ENCODE measurements at places on chromosomes 1 and 21.

- DNase-seq = no peak
Observed at GRCh38 chr1:220076861-220077762, 12.5 kb downstream of the BPNT1 start.

GRCh38 chr1:75952016-75952415, 19.8 kb upstream of the ASB17 start:
- DNase-seq = no peak

DNA sequence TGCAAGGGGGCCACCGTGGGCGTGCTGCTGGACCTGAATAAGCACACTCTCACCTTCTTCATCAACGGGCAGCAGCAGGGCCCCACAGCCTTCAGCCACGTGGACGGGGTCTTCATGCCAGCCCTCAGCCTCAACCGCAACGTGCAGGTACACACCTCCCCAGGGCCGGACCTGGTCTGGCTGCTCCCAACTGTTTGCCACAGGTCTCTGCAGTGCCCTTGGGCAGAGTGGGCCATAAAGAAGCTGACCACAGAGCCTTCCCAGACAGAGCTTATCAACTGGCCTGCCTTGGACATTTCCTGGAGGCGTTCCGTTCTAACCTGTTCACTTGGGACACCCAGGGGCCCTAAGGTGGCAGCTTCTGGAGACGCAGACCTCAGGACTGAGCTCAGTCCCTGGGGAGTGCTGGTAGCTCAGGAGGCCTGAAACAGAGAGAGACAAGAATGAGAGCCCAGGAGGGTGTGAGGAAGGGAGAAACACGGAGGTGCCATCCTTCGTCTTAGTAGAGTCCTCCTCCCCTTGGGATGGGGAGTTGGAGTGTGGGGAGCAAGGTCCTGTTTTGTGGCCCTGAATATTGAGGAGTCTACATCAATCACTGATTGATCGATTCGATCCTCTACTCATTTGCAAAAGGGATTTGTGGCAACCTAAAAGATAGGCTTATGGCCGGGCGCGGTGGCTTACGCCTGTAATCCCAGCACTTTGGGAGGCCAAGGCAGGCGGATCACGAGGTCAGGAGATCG, 27.0 kb upstream of the GNPAT start:
- no peak for DNase-seq

GRCh38 chr21:43331962-43332828, 94.7 kb downstream of the SIK1 start:
- no peak for DNase-seq

GRCh38 chr1:67695963-67696362, 11.0 kb downstream of the GADD45A start:
- DNase-seq = no peak

DNA sequence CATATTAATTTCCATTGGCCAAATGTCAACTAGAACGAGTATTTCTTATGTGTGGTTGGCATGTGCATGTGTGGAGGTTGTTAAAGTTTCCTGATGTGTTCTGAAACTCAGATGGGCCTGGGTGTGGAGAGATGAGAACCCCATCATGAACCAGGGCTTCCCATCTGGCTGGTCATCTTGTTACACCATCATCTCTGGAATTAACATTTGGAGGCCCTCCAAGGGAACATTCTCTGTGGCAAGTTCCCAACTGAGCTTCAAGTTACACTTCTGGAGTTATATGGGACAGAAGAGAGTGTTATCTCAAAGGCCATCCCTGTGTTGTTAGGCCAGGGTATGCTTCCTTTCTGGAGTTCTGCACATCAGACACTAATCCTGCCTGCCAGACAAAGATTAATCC, 183.6 kb downstream of the TTLL7 start:
- DNase-seq = peak; percentile 54

Measured in NCI-H446 treated with DMSO at 0.1 percent for 48 hours (cell line).